ENCODE measurements at places on chromosomes 16 and 17.

GRCh38 chr16:85879975-85880831, 18.8 kb upstream of the IRF8 start:
- DNase-seq: no peak

- DNase-seq: peak; percentile 47
Observed at GRCh38 chr17:18314059-18314730, 599 bp downstream of the TOP3A start.

DNA sequence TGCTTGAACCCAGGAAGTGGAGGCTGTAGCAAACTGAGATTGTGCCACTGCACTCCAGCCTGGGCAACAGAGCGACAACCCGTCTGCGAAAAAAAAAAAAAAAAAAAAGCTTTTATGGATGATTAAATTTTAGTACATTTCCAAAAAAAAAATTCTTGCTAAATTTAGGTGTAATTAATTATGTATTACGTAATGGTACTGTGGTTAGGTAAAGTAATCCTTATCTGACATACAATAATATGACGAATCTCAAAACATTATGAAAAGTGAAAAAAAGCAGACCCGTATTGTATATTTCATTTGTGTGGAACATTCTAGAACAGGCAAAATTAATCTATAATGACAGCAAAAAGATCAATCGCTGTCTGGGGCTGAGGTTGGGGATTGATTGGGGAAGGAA, 10.3 kb upstream of the CORO1A start:
- no peak for DNase-seq

DNA sequence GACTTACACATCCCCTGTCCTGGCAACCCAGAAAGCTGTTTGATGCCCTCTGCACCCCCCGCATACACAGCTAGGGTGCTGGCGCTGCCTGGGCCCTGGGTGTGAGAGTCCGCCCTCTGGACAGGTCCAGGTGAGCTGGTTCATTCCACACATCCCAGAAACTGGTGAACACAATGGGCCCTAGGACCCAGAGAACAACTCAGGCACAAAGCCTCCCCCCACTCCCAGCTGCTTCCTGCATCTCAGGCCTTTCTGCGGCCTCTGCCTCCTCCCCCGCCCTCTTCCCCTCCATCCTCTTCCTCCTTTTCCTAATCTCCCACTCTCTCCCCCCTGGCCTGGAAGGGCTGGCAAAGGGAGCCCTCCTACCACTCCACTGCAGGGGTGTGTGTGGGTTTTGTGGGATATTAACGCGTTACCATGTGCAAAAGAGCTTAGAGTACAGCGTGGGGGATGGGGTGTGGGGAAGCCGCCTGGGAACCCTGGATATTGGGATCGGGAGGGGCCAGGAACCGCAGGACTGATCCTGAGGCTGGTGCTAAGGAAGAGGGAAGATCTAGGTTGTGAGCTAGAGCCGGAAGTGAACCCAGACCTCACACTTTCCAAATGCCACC, 1.6 kb upstream of the PPP1R9B start:
- DNase-seq: peak; percentile 89

- DNase-seq: peak; percentile 54
Observed at GRCh38 chr16:29926711-29927052, 656 bp upstream of the KCTD13 start.

GRCh38 chr17:44307387-44308186, 814 bp upstream of the RUNDC3A start:
- DNase-seq: peak; percentile 77

GRCh38 chr16:89117975-89118289, 24.3 kb downstream of the ACSF3 start:
- DNase-seq: no peak

GRCh38 chr16:24671455-24671954, 57.9 kb upstream of the TNRC6A start:
- DNase-seq: no peak

DNA sequence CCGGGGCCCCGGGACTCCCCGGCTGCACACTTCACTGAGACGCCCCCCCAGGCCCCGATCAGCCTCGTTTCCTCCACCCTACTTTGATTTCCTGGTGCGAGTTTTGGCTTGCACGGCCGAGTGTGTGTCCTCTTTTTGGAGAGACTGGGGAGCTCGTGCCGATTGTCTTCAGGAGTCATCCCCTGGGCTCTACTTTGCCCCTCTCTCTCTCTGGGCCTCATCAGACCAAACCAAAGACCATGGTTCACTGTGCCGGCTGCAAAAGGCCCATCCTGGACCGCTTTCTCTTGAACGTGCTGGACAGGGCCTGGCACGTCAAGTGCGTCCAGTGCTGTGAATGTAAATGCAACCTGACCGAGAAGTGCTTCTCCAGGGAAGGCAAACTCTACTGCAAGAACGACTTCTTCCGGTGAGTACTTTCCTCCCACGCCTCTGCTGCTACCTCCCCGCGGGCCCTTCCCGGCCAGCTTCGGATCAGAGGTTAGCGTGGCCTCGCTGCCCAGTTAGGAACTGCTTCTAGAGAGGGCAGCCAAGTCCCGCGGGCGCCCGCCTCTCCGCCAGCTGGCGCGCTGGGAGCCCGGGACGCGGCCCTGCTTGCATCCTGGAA, 787 bp downstream of the LHX1 start:
- DNase-seq: no peak

GRCh38 chr16:83137326-83137781, 510.6 kb downstream of the CDH13 start:
- DNase-seq: no peak

DNA sequence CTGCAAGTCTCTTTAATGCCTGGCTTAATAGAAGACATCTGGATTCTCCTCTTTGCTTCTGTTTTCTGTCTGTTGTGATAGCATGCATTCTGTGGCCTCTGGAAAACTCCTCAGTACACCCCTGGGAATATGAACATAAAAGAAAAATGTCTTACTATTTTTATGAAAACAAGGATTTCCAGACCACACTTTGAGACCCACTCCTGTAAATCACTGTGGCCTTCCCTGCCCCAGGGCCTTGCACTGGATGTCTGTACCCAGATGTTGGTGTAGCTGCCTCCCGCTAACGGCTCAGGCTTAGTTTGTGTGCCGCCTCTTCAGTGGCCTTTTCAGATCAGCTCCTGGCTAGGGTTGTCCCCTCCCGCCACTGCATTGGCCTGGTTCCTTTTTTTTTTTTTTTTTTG, 126.6 kb downstream of the SOCS1 start:
- no peak for DNase-seq

DNA sequence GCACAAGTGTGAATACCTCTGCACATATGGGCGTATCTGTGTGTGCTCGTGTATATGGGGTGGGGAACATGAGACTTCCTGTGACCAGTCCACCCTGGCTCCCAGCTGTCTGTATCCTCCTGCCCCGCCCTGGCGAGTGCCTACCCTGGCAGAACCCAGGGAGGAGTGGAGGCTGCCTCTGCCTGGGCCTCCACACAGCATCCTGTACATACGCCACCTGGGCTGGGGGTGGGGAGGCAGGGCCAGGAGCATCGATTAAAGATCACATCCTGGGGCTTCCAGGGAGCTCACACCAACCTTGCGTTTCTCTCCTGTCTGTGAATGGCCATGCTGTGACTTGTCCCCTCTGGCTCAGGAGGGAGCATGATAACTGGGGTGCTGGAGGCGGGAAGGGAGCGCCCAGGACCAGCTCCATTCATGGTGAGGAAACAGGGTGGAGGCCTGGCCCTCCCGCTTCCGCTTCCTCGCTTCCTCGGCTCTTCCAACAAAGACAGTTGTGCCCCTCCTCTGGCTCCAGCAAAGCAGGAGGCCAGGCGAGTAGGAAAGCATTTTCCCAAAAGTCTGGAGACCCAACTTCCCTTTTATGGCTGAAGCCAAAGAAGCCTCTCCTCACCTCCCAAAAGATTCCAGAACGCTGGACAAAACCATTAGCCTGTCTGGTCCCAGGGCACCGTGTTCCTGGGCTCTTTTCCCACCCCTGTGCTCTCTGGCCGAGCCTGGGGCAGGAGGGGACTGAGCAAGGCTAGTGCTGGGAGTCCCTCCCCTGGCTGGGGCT, 22.9 kb downstream of the ADAM11 start:
- no peak for DNase-seq

GRCh38 chr17:67194134-67194533, 50.9 kb downstream of the HELZ start:
- no peak for DNase-seq

GRCh38 chr17:48582750-48583069, 4.6 kb upstream of the HOXB4 start:
- DNase-seq: no peak

DNA sequence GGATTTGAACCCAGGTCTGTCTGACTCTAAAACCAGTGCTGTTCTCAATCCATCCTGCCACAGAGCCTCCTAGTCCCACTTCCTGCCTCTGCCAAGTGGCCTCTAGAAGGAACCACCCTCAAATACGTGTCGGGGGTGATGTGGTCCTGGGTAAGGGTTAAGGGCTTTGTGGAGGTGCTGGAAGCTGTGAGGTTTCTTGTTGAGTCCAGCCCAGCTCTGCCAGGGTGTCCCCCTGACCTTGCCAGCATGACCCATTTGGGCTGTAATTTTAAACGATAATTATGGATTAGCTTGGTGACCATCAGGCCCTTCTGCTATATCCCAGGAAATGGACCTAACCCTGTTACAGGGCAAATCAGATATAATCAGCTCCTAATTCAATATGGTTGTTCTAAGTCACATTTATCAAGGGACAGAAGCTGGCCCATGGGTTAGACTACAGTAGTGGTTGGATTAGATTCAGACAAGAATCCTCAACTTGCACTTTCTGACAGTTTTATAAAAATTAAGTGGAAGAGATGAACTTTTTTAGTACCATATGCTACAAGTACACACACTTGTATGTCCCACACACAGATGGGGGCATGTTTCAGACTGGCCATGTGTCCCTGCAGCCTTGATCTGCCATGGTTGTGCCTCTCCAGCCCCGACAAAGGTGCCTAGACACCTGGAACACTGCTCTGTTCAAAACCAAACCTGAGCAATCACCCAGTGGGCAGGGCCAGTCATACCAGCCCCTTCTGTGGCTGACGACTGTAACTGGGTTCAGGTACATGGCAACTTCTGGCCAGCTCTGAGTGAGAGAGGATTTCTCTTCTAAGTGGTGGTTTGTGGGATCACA, 48.0 kb downstream of the SMPD3 start:
- no peak for DNase-seq

GRCh38 chr17:39484178-39484577, 22.9 kb downstream of the CDK12 start:
- no peak for DNase-seq

GRCh38 chr16:64240586-64240985, 881.3 kb downstream of the CDH11 start:
- DNase-seq: no peak

DNA sequence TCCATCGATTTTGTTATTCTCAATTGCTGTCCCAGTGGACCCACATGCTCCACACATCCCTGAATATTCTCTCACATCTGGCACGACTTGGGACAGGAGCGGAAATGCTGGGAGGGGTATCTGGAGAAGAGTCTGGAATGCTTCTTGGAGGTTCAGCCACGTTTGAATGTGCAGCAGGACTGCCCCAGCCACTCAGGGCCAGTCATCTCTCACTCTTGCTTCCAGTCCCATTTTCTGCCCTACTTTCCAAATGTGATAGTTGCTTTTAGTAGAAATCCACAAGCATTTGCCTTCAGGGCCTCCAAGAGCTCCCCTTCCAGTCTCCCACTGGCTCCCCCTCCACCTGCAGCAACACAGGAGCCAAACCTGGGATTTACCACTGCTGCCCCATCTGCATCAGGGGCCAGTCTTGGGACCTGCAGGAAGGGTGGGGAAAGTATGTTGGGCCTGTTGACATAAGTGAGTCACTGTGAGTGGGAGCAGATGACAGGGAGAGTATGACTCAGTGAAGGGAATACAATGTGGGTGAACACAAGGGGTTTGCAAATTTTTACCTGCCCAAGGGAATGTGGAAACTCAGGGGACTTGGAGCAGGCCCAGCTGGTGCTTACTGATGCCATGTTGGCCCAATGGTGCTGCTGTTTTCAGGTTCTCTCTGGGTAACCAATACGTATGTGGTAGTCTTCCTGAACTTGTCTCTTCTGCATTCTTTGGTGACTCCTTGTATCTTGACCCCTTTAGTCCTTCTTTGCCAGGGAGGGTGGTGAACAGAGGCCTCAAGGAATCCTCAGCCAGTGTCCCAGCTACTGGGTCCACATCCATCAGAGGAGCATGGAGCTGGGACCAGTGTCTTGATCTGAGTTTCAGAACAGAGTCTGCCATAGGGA, 78.8 kb upstream of the CRHR1 start:
- no peak for DNase-seq

DNA sequence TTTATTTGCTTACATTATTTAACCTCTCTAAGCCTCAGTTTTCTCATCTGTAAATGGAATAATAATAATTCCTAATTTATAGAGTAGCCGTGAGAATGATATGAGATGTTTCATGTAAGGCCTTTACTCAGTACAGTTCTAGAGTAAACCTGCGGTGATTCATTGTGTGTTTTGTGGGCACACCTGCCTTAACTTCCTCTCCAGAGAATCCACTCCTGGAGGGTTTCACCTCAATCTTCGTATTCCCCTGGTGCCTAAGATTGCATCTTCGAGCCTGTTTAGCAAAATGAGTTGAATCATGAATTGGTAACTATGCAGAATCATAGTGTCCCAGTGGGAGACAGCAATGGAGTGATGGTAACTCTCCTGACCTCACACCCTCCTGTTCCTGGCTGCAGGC, 52.3 kb downstream of the DNAH2 start:
- DNase-seq: no peak

DNA sequence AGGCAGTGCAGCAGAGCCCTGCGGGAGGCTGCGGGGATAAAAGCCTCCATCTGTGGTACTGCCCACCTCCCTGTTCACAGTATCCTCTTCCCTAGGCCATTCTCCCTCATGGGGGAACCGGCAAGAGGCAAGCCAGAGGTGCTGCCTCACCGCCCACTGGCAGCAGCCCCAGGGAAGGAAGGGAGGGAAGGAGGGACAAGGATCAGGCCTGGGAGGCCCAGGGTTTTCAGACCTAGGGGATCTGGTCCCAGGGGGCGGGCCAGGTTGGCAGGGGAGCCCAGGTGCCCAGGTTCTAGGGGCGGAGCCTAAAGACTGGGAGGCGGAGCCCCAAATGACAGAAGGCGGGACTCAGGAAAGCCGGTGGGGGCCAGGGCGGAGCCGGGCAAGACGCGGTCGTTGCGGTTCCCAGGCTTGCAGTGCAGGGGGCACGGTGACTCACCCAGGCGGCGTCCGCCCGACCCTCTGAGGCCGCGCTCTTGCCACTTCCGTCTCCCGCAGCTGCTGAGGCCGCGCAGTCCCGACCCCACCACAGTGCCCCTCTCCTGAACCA, 3.0 kb upstream of the MTMR4 start:
- DNase-seq: no peak

- no peak for DNase-seq
Observed at GRCh38 chr17:50842506-50843149, 7.2 kb downstream of the WFIKKN2 start.

GRCh38 chr17:27230996-27231395, 62.9 kb upstream of the WSB1 start:
- DNase-seq: no peak

- no peak for DNase-seq
Observed at GRCh38 chr16:49699841-49700175, 156.1 kb downstream of the ZNF423 start.

DNA sequence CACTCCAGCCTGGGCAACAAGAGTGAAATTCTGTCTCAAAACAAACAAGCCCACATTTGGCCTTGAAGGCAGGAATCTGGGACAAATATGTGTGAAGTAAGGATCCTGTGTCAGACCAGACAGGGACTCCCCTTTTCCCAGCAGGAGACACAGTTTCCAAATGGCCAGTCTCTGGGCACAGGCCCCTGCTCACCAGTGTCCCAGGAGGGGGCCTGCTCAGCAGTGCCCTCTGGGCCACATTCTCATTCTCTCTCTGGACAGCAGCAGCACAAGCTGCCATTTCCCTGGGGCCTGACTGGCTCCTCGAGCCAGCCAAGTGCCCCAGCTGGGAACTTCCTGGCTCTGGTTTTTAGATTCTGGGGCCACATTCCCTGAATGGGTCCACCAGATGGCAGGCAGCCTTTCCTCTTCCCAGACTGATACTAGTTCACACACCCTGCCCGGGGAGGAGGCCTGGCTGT, 11.7 kb upstream of the MNT start:
- DNase-seq: no peak

Data from aorta (tissue), 5 donors.